ENCODE measurements at places on chromosomes 1 and 21.

- DNase-seq, result no peak
Observed at GRCh38 chr1:163866564-163866963, 544.8 kb downstream of the NUF2 start.

- no peak for DNase-seq
Observed at GRCh38 chr1:20699558-20699957, 18.2 kb downstream of the KIF17 start.

- DNase-seq, result no peak
Observed at GRCh38 chr1:47332779-47333577, 612 bp upstream of the CMPK1 start.

GRCh38 chr1:4726620-4727341, 72.4 kb downstream of the AJAP1 start:
- no peak for DNase-seq

- no peak for DNase-seq
Observed at GRCh38 chr1:38476850-38477178, 382.8 kb downstream of the RRAGC start.

DNA sequence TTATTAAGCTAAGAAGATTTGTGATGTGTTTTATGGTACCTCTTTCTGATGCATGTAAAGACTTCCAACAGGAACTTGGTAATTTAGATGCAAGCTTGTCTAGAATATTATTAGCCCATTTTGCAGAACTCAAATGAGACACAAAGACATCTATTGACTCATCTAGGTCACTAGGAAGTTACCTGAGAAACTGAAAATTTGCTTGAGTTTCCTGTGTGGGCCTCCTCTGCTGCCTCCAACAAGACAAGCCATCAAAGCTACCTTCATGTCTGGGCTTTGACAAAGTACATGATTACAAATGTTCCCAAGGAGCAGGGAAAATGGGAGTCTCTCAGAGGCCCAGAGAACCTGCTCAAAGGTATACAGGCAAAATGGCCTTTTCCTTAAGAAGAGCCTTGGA, 5.6 kb downstream of the RUNX1 start:
- DNase-seq, result peak; percentile 35

GRCh38 chr1:40901886-40902852, 40.0 kb upstream of the CITED4 start:
- no peak for DNase-seq

- DNase-seq, result no peak
Observed at GRCh38 chr1:227043755-227044154, 103.7 kb downstream of the COQ8A start.

GRCh38 chr1:59554011-59554663, 257.2 kb downstream of the FGGY start:
- DNase-seq, result no peak

DNA sequence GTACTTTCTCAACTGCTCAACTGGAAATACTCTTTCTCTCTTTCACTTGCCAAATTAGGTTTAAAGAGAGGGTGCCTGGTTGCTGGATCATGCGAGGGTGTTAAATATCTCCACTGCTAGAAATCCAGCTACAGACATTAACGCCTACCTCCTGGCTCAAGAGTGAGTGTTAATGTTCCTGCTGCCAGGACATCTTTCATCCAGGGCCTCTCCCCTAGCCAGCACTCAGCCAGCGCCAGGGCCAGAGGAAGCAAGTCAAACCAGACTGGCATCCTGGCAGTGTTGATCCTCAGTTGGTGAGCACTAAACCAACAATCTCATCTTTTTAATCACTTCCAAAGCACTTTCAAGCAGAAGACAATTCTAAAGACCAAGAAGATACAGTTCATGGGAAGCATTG, 92.9 kb upstream of the BARHL2 start:
- DNase-seq, result no peak

DNA sequence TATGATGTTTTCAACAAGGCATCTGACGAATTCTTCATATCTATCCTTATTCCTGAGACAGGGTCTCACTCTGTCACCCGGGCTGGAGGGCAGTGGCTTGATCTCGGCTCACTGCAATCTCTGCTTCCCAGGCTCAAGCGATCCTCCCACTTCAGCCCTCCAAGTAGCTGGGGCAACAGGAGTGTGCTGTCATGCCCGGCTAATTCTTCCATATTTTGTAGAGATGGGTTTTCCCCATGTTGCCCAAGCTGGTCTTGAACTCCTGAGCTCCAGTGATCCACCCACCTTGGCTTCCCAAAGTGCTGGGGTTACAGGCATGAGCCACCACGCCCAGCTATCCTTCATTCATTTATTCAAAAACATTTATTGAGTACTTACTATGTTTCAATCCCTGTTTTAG, 8.0 kb downstream of the YY1AP1 start:
- DNase-seq, result no peak

- no peak for DNase-seq
Observed at GRCh38 chr1:13728091-13728715, 28.2 kb downstream of the PRDM2 start.

DNA sequence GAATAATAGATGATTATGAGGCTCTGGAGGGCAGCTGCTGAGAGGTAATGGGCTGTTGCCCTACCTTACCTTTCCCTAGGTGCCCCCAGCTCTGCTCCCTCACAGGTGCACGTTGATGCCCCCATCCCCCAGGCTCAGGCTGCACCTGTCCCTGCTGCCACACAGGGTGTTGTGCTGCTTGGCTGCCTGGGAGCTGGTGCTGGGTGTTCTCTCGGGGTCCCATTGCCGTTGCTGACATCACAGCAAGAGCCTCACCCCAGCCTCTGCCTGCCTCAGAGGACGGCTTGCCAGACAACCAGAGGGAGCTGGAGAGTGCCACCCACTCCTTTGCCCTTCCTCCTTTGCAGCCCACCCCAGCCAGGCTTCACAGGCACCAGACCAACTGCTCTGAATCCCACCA, 31.4 kb upstream of the DMBX1 start:
- DNase-seq, result no peak

- DNase-seq, result no peak
Observed at GRCh38 chr1:175206687-175207086, 14.1 kb upstream of the KIAA0040 start.

GRCh38 chr1:187267827-187268226, 439.1 kb downstream of the PLA2G4A start:
- no peak for DNase-seq

DNA sequence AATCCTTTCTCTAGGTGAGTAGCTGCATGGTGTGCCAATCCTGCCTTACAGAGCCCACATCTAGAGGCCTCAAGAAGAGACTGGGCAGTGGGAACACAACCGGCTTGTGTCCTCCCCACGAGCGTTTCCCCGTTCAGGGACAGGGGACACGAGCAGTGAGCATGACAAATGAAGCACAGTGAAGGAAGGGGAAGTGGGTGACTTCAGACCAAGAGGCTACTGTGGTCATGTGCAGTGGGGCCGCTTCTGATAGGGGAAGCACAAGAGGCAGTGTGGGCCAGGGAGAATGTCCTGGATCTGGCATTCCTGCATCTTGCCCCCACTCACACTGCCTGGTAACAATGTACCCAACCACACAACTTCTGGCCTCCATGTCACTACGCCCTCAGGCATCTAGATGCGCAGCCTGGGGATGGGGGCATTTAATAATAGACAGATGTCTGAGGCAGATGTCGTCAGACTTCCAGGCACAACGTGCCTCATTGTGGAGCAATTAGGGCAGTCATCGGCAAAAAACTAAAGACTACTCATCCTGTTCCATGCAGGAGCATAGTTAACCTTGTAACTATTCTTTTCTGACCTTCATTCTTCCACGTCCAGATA, 155.6 kb upstream of the NBPF11 start:
- DNase-seq, result no peak

- no peak for DNase-seq
Observed at GRCh38 chr1:66752000-66752592, at the start of gene DYNLT5. DYNLT5 (plus strand) TSS chr1:66752459; CDS start chr1:66754659, 2,200 bp downstream.

DNA sequence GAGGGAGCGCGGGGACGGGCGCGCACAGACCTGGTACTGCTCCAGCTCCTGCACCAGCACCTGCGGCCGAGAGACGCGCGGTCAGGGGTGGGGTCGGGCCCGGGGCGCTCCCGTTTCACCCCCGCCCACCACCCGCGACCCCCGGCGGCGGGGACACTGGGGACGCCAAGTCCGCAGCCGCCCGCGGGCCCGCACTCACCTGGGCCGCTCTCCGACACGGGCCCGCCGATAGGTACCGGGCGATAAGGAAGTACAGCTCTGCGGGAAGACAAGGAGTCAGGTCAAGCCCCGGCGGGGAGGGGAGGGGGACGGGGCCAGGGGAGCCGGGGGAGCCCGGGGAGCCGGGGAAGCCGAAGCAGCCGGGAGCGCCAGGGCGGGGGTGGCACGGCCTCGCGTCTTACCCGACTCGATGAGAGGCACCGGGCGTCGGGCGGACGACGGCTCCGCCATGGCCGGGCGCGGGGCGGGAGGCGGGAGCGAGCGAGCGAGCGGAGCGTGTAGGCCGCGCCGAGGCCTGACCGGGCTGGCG, 326 bp downstream of the BRWD1 start:
- DNase-seq, result no peak

GRCh38 chr1:51649593-51650091, 32.8 kb downstream of the OSBPL9 start:
- DNase-seq, result no peak

- DNase-seq, result no peak
Observed at GRCh38 chr1:30376054-30376697, 347.2 kb downstream of the MATN1 start.

DNA sequence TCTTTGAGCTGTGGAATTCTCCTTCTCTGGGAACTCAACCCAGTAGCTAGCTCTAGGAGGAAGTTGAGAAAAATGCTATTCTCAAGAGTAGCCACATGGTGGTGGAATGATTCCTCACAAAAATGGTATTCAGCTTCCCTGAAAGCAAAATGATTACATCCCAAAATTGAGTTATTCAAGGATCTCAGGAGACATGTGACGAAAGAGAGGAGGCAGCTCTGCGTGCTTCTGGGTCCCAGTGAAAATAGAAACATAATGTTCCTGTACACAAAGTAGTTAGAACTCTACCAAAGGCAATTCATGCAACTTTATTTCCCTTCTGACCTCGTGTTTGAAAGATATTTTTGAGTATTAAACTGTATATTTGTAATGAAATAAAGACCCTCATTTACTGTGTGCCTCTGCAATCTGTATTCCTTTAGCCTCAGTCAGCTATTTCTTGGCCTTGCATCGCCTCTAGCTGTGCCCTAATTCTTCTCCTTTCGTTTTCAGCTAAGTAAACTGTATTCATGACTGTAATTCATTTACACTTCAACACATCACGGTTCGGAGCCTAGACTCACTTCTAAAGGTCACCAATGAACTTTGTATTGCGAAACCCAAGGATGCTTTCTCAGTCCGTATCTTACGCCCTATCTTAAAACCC, 167.3 kb downstream of the FASLG start:
- no peak for DNase-seq

- no peak for DNase-seq
Observed at GRCh38 chr1:247552231-247552630, 3.3 kb downstream of the GCSAML start.

- DNase-seq, result no peak
Observed at GRCh38 chr1:71787699-71788098, 494.6 kb downstream of the NEGR1 start.

DNA sequence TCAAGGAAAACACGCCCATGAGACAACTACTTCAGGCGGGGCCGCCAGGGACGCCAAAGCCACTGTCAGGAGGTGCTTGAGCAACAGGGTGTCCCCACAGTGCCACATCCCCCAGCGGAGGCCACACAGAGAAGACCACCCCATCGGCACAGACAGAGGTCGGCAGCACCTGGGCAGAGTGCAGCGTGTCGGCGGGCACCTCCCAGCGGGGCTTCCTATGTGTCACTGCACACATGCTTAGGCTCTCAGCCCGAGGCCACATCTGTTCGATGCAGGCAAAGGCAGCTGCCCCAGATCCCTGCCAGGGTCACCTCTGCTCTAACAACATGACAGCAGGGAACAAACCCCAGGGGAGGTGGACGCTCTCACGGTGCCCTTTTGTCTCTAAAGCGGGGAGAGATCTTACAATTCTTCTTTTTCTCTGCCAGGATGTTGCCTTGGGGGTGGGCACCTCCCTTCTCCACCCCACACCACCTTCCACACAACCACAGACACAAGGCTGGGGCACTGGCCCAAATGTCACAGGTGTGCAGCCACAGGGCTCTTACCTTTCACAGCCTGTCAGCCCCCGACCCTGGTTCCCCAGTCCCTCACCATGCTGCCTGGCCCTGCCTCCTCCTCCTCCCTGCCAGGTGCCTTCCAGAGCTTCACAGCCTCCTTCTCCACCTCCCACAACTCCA, 4.2 kb downstream of the KRTAP10-8 start:
- DNase-seq, result no peak

GRCh38 chr1:206577626-206578025, 34.6 kb downstream of the EIF2D start:
- DNase-seq, result no peak

DNA sequence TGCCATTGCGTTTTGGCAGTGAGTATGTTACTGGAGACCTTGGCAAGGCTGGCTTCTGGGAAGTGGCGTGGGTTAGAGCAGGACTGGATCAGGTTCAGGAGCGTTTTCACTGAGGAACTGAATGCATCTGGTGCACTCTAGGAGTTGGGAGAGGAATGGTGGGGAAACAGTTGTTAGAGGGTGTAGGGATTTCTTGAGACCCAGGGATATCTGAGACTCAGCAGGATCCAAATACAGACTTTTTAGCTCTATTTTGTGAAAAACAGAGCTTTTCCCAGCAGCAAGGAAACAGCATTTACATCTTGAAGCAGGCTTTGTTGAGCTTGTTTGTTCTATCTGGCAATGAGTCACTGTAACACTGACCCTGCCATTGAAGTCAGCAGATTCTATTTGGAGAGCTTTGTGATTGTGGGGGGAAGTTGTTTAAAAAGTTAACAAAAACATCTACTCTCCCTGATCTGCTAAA, 56.9 kb upstream of the NRIP1 start:
- DNase-seq, result no peak

DNA sequence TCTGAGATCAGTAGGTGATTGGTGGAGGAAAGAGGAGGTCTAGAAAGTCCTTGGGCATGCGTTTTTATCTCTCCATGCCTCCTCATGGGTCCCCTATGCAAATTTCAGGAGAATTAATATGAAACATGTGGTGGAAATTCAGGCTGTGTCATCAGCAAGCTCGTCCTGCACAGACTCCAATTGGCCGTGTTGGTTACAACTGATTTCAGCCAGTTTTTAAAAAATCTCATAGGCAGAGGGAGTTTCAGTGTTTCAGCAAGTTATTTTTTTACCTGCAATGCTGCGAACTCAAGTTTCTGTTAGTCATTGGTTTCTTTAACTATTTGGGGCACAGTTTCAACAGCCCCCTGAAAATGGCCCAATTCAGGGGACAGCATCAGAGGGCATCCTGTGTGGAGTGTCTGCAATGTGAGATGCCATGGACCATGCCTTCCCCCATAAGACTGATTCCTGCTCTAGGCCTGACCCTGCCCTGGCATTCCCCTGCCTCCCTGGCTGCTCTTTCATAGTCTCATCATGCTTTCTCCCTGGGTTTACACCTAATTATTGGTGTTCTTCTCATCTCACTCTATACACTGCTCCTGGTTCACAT, 59.9 kb downstream of the C1orf198 start:
- no peak for DNase-seq

GRCh38 chr1:241642593-241642944, 2.4 kb upstream of the CHML start:
- no peak for DNase-seq
